Activated CD4-positive, alpha-beta T cell treated with anti-CD3 and anti-CD28 coated beads for 4 hours (primary cell): ENCODE measurements at places on chromosomes 7 and 10.

DNA sequence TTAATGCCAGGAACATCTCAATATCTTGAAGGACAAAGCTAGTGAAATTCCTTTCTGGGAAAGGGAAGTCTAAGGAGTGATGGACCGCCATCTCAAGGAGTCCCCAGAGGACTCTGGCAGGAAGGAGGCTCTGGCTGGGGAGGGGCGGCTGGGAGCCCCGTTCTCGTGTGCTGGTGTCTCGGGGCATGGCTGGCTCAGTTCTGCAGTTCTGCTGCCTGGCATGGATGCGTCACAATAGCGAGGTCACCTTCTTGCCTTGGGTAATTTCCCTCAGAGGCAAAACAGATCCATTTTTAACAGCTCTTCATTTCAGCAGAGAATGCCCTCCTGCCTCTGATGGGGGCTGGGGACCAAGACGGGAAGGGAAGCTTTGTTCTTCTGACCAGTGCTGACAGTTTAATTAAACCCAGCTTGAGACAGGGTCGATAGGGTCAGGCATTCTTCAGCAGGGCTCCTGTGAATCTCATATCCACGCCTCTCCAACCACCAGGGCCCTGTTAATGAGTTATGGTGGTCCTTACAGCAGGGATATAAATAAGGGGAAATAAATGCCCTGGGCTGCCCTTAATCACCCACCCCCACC, 35.7 kb downstream of the SLIT1 start:
- DNase-seq, result no peak

GRCh38 chr10:22643775-22644174, 70.6 kb downstream of the PIP4K2A start:
- no peak for DNase-seq

DNA sequence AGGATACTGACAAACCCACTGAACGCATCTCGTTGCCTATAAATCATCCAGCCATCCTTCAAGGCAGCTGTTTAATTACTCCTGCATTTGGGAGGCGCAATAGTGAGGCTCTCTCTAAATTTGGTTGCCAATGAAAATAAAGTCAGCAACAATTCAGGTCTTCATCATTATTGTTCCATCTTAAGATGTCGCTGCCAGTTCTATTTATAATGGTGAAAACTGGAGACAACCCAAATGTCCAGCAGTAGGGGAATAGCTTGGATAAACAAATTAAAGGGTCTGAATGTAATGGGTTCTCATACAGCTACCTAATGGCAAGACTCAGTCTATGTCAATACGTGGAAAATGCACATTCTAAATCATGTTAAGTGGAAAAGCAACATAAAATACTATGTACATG, 120.1 kb upstream of the PLXNA4 start:
- DNase-seq, result no peak

GRCh38 chr7:152115021-152115718, 89.7 kb downstream of the GALNT11 start:
- no peak for DNase-seq

DNA sequence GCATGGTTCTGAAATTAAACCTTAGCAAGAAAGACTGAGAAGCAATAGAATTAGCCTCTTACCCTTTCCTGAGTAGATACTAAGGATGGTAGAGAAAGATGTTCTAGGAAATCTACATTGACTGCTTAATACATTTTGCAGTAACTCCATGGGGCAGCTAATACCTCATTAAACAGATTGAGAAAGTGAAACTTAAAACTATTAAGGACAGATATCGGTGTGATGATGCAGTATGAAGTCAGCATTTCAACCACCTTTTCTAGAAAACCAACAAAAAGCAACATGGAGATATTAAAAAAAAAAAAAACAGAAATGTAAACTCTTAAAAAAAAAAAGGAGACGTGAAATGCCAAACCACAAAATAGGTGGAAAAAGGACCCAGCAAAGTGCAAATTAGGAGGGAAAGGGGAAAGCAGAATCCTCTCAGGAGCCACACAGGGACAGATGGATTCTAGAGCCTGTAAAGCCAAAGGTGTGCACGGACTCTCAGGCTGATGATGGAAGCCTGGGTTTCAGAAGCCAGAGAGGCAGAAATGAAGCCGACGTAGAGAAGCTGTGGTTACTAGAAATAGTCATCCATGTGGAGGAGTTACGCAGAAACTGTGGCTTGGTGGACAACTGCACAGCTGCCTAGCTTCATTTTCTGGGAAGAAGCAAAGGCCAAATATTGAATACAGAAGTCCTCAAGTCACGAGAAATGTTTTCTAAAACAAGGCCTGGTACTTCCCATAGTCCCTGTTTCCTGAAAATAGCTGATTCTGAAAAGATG, 38.1 kb upstream of the GPR141 start:
- DNase-seq, result no peak

DNA sequence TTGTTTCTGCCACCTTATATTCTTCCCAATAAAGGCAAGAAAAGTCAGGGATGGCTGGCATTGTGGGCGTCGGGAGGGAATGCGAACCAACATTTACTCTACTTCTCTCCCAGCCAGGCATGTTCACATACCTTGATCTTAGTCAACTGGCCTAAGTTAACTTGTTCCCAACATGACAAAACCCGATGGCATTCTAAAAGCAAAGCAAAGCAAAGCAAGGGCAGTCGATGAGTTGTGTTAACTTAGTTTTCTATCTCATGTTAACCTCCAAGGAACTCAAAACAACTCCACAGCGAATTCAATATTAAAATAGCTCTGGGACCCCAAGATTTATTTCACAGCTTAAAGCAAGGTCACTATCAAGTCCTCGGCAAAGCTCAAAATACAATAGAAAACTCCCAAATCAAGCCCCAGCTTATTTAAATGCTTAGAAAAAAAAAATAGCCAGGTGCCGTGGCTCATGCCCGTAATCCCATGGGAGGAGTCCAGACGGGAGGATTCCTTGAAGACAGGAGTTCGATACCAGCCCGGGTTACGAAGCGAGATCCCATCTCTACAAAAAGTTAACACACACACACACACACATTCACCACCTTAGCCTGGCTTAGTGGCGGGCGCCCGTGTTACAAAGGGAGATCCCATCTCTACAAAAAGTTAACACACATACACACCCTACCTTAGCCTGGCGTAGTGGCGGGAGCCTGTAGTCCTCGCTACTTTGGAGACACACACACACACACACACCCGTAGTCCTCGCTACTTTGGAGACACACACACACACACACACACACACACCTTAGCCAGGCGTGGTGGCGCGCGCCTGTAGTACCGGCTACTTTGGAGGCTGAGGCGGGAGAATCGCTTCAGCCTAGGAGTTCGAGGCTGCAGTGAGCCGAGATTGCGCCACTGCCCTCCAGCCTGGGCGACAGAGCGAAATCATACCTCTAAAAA, 901 bp upstream of the CCNY start:
- peak; percentile 4 for DNase-seq

- DNase-seq, result no peak
Measured at GRCh38 chr10:103295374-103296015, 18.6 kb downstream of the INA start.

- DNase-seq, result no peak
Measured at GRCh38 chr10:1297566-1298301, 241.5 kb downstream of the WDR37 start.

DNA sequence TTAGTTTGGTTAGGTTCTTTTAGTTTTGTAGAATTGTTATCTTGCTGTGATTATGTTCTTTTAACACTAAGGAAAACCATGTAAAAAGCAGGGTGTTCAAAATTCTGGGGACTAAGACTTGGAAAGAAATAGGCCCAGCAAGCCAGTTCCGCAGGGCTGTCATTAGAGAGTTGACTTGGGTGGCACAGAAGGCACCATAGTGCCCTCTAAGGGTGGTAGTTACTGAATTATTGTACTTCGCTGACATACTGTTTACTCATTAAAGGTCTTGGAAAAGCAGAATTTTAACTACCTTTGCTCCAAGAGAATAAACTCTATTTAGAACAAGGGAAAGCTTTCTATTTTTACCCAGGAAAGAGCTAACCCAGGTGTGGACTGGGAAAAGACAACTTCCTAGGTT, 86.5 kb downstream of the OTUD1 start:
- DNase-seq, result peak; percentile 3

GRCh38 chr7:28808796-28809533, 149.2 kb downstream of the TRIL start:
- DNase-seq, result no peak

- no peak for DNase-seq
Measured at GRCh38 chr10:75472685-75473084, 41.3 kb downstream of the LRMDA start.

GRCh38 chr10:131784363-131785120, 116.3 kb upstream of the PPP2R2D start:
- DNase-seq, result no peak

DNA sequence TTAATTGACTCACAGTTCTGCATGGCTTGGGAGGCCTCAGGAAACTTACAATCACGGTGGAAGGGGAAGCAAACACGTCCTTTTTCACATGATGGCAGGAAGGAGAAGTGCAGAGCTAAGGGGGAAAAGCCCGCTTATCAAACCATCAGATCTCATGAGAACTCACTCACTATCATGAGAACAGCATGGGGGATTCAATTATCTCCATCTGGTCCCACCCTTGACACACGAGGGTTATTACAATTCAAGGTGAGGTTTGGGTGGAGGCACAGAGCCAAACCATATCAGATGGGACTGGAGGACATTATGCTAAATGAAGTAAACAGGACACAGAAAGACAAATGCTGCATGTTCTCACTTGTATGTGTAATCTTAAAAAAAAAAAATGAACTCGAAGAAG, 141.4 kb upstream of the HABP2 start:
- DNase-seq, result no peak

GRCh38 chr10:88064608-88065382, 201.4 kb downstream of the PTEN start:
- no peak for DNase-seq

DNA sequence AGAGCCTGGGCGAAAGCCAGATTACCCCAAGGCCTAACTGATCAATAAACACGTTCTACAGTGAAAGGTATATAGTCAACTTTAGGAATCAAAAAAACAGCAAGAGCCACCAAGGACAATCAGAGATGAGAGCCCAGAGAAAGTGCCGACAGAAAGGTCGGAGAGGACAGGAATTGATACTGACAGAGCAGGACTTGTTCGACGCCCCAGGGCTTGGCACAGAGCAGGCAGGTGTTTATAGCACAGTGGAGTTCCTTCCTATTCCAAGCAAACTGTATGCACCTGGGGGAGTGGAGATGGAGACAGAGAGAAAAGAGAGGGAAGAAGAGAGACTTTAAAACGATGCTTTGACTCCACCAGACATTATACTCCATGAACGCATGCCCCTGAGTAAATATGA, 39.5 kb downstream of the PPP1R3C start:
- DNase-seq, result no peak

GRCh38 chr10:22473459-22473858, 128.2 kb downstream of the SPAG6 start:
- no peak for DNase-seq

GRCh38 chr7:117830422-117830954, 42.8 kb downstream of the CTTNBP2 start:
- no peak for DNase-seq

DNA sequence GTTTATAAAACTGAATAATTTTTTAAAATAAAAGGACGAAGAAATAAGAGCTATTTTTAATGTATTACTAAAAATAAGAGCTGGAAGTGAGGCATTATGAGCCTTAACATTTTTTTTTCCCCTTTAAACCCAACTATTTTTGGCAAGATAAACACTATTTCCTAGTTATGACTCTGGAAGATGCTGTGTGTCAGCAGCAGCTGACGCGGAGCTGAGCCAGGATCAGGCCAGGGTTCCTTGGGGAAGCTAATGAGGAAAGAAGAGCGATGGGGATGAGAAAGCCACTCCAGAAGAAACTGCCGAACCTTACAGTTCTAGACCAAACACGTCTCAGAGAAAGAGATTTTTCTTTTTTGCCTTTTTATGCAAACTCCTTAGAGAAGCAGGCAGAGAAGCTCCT, 85.9 kb downstream of the USP6NL start:
- no peak for DNase-seq

GRCh38 chr7:63080831-63081230, 917.8 kb upstream of the ZNF722 start:
- no peak for DNase-seq

GRCh38 chr7:4883372-4884144, at the start of gene RADIL:
TSS of gene RADIL (minus strand) at chr7:4883716. CDS start at chr7:4878139, 5,577 bp downstream.
- DNase-seq, result peak; percentile 80

GRCh38 chr10:34141032-34141680, 673.9 kb downstream of the PARD3 start:
- no peak for DNase-seq

DNA sequence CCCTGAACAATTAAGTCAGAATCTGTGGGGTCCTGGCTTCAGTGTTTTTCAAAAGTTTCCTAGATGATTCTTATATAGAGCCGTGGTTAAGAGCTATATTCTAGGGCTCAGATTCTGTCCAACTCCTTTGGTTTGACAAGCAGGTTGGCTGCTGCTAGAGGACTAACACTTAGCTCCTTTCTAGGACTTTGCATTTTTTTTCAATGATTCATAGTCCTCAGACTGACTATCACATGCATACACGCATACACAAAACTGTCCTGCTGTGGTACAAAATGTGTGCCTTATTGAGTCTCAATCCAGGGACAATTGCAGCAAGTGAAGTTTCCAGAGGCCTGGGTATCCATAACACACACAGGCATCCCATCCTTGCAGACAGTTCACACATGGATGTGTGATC, 392.0 kb downstream of the NRG3 start:
- no peak for DNase-seq

DNA sequence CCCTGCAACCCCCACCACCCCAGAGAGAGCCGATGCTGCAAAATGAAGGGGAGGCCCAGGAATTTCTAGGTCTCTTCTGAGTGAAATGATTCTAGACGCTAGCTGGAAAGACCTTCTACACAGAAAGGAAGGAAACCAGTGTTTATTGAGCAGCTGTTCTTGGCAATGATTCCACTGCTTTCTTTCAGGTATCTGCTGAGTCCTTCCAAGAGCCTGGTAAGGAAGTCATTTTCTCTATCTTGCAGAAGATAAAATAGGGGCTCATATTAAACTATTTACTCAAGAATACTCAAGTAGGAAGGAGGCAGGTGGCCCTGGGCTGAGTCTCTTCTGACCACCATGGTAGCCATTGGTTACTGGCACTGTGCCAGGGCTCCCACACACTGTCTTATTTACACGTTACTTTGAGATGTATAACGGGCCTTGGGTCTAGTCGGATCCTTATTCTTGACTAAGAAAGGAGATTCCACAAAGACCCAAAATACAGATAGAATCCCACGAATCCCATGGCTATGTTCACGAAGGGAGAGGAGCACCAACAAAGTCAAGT, 112.1 kb downstream of the GALNT11 start:
- DNase-seq, result no peak
